ENCODE measurements at places on chromosomes 7 and 10.

DNA sequence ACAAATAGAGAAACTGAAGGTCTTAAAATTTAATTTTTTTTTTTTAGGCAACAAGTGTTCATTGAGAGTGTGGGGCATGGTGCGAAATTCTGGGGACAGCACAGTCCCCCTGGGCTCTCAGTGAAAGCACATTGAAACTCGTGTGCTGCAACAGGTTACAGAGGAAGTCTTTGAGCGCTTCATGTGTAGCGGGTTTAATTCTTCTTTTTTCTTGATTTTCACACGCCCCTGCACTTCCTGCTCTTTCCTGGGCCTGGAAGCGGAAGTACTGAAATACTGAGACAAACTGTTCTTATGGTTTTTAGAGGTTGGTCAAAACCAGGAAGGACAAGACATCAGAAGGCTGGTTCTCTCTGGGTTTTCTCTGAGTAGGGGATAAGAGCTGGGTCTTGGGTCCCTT lies 203.5 kb downstream of the PTEN start:
- DNase-seq: no peak

DNA sequence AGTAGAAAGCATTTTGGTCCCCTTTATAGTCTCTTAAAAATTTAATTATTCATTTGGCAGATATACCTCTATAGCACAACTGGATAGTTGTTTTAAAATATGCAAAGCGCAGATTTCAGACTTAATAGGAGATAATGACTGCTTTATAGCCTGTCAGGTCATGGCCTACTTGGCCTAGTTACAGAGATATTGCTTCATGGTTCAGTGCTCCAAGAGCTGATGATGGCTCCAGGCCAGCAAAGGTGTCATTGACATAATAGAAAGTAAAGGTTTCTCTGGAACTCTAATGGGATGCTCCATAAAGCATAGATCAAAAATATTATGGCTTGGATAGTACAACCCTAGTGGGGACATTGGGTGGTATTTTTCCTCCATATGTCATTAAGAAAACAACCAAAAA lies 285.7 kb downstream of the NXPH1 start:
- DNase-seq: no peak

DNA sequence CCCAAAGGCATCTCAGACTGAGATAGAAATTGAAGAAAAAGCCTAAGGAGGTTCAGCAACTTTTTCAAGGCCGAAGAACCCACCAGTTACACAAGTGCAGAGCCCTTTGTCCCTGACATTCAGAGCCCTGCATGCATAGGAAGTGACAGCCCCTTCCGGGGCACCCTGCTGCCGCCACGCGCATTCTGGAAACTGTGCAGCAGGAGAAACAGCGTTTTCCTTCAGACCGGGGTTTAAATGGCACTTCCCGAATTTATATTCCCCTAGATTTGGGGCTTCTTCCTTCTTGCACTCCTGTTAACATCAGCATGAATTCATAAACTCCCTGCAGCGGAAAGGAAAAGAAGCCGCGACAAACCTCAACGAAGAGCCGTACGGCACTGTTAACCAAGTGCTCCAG lies 190.5 kb upstream of the C7orf33 start:
- DNase-seq: no peak

DNA sequence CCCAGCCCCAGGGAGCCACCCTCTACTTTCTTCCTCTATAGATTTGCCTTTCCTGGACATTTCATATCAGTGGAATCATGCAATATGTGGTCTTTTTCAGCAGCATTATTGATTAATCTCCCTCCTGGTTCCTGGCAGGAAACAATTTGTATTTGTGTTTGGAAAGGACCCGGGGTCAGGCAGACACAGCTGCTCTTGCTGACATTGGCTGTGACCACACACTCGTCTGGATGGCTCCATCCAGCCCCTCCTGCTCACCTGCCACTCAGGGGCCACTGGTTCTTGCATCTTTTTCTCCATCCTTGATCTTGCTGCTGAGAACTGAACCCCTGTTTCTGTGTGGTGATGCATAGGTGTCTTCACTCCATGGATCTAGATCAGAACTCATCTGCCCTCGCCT lies 176.6 kb upstream of the MKI67 start:
- DNase-seq: no peak

DNA sequence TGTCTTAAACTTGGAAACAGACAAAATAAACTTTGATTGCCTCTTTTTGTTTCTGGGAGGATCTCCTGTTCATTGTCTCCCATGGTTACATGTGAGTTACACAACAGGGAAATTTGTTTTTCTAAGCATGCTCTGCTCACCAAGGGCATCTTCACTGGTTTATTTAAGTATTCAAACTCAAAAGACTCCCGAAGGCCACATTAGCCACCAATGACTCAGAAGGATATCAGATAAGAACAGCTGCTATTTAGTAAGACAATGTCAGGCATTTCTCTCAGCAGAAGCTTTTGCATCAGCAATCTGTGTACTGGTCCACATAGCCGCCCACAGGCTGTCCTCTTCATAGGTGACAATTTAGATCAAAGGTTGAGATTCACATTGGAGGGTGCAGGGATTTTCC lies 19.3 kb downstream of the OR6B1 start:
- DNase-seq: no peak

DNA sequence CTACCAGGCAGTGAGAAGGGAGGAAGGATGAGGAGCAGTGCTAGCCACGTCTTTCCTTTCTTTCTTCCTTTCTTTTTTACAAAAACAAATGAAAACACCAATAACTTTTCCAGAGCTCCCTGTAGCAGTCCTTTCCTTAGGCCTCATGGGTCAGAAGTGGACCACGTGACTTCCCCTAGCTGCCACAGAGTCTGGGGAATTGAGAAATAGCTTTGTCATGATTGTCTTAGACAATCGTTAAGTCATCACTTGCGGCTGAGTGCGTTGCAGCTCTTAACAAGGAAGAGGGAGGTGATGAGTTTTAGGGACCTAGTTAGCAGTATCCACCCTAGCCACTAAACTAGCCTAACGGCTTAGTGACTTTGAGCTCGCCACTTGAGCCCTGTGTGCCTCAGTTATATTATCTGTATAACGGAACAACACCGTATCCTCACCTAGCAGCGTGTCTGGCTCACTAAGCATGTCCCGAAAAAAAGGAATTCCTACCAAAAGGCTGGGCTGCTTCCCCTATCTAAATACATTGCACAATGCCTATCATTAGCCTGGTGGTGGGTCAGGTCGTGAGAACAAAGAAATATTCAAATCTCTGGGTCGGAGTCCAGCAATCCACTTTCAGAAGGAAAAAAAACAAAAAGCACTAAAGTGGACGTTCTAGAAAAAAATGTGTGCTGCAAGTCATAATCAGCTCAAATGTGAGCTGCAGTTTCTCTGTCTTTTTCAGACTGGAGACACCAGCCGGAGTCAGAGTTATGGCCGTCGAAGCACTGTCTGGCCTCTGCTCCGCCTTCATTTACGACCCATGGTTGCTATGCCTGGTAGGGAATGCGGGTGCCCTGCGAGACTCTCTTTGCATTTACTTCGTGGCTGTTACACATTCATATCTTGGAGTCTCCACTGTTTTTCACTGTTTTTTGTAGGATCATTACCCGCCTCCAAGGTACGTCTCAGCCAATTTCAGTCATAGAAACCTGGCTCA lies 338.5 kb upstream of the FOXK1 start:
- no peak for DNase-seq

GRCh38 chr10:132585732-132586722 lies 48.4 kb downstream of the INPP5A start:
- DNase-seq: no peak

DNA sequence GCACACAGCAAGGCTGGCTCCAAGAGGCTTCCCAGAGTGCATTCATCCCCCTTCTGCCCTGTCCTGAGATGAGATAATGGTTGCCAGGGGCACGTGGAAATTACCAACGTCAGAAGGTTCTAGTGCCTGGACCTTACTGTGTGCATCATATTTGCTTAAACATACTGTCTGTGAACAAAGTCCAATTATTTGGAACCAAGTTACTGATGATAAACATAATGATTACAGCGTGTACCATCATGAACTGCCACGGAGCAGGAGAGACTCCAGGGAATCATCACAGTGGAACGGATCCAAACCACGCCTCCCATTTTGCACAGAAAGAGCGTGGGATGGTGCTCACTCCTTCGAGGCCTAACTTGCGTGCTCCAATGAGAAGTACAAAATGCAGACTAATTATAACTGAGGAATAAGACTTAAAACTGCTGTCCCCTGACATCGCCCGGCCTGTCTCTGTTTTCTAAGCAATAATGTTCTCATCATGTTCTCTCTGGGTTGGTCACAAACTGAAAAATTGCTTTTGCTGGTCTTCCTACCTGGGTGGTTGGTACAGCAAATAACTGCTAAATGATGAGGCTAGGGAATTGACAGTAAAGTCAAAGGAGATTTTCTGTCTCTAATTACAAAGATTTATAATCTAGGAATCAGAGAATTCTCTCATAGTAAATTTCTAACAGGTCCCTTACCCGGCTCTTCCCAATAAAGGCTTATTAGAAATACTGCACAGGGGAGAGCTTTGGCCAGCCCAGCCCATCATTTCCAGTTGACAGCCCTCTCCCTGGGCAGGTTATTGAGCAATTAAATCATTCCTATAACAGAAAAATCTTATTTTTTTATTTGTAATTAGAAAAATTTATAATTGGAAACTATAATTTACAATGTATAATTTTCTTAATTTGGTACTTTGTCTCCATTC lies 182.2 kb downstream of the CAMK1D start:
- DNase-seq: no peak

DNA sequence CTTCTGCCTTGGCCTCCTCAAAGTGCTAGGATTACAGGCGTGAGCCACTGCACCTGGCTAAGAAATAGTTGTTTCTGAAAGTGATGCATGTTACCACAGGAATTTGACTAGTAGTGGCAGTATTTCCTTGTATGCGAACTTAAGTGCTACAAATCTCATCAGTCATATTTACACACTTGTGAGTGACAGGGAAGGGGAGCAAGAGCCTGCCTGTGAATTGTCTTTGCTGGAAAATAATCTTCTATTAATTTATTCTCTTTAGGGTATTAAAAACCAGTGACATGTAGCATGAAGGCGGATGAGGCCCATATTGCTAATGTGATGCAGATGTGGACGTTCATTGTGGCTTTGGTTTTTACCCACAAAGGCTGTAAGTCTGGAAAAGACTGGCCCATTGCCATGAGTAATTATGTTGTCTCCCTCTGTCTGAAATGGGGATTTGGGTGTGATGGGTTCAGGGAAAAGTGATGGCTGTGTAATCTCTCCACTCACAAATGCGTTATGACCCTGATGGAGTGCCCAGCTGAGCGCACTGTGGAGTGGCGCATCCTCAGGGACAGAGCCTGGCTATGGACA lies 97.6 kb downstream of the CCNY start:
- no peak for DNase-seq

DNA sequence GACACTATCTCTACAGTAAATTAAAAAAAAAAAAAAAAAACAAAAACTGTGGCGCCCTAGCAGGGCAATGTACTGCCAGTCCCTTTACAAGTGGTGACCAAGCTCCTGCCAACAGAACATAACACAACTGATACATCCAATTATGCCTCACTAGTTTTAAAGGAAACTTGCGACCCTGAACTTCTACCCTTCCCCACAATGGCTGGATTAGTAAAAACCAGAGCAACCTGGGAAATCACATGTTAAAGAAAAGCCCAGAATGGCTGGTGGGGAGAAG lies 16.5 kb downstream of the ATE1 start:
- no peak for DNase-seq

GRCh38 chr10:12510984-12511383 lies 161.6 kb downstream of the CAMK1D start:
- no peak for DNase-seq

- no peak for DNase-seq
These were observed 148.6 kb downstream of the SH3PXD2A start for GRCh38 chr10:103706762-103707161.

DNA sequence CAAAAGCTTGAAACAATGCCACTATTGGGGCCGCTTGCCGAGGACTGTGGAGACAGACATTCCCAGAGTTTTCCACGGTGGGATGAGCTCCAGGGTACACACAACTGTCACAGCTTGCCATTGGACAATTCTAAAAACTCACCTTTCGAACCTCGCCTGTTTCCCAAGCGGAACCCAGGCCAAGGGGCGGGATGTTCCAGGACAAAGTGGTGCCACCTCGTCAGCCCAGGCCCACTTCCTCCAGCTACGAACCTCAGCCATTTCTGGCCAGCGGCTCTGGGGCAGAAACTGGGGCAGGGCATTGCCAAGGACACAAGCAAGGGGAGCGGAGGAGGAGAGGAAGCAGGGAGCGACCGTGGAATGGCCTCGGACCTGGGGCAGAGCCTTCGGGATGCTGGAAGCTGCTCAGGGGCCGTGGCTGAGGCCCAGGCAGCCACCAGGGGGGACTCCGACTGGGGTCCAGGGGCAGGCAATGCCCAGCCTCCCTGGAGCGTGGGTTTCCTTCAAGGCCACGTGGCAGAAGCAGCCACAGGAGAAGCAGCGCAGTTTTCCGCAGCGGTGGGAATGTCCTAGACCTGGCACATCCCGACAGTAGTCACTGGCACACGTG lies 44.7 kb upstream of the INSIG1 start:
- DNase-seq: no peak

GRCh38 chr10:112752288-112752687 lies 197.8 kb upstream of the TCF7L2 start:
- DNase-seq: no peak

- DNase-seq: no peak
These were observed 107.5 kb downstream of the TNS3 start for GRCh38 chr7:47474211-47474936.

GRCh38 chr10:132665946-132666704 lies 119.8 kb downstream of the NKX6-2 start:
- no peak for DNase-seq

GRCh38 chr10:126519185-126519584 lies 130.9 kb upstream of the ADAM12 start:
- DNase-seq: no peak

- DNase-seq: no peak
These were observed 399.5 kb upstream of the FOXK1 start for GRCh38 chr7:4282434-4283223.

- DNase-seq: no peak
These were observed 8.2 kb downstream of the JCAD start for GRCh38 chr10:30051220-30051619.

GRCh38 chr7:88106434-88106833 lies 113.4 kb downstream of the SRI start:
- DNase-seq: no peak

GRCh38 chr10:5862360-5862961 lies 27.2 kb downstream of the ANKRD16 start:
- DNase-seq: no peak

- no peak for DNase-seq
These were observed 16.0 kb downstream of the SEMA3C start for GRCh38 chr7:80902716-80903308.

- DNase-seq: no peak
These were observed 3.2 kb downstream of the SNCG start for GRCh38 chr10:86961481-86962091.

DNA sequence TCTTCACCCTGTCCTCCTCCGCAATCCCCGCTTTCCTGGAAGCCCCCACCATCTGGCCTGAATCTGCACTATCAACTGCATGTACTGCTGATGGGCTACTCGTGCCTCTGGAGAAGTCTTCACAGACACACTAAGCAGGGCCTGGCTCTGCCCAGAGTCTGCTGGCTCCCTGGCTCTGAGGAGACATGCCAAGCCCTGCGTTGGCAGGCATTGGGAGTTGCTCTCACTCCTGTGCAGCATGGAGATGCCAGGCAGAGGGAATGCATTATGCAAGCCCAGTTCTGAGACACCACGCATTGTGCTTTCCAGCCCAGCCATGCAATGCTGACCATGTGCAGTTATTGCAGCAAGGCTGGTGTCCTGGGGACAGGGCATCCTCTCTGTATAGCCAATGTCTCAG lies 314.6 kb downstream of the CXCL12 start:
- DNase-seq: no peak
